ENCODE measurements at places on chromosomes 1 and 21. TPM values are rescaled to one million over a fixed set of nuclear protein-coding genes. Genes with fewer than 3 reads are reported as not detected.

Gene SYPL2
- 5.9 TPM for total RNA-seq

DNA sequence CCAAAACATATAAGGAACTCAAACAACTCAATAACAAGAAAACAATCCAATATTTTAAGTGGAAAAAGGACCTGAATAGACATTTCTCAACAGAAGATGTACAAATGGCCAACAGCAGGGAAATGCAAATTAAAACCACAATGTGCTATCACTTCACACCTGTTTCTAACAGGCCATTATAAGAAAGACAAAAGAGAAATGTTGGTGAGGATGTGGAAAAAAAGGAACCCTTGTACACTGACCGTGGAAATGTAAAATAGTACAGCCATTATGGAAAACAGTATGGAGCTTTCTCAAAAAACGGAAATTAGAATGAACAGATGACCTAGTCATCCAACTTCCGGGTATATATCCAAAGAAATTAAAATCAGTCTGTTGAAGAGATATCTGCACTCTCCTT is 37.8 kb upstream of the CD2 start:
- no peak for DNase-seq
- no peaks in the 10 kb centered on the region for H3K4me1 ChIP-seq
- no peak overlapping the region for H3K4me3 ChIP-seq
- no peaks in the 10 kb centered on the region for H3K27me3 ChIP-seq
- no peak overlapping the region for H3K27ac ChIP-seq

DNA sequence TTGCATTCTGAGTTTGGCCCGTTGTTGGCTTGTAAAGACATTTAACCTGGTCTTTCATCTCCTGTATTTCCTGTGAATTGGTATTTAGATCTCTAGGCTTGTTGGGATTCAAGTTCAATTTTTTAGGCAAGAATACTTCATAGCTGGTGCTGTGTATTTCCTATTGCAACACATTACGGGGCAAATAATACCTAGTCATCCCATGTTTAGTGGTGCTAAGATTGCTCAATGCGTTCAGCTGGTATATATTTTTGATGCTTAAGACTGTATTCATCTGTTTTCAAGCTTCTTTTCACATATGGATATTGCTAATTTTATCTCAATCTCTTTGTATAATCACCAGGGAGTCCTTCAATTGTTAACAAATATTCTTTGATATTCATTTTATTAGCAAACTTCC is 87.5 kb upstream of the ZBTB18 start:
- H3K36me3 ChIP-seq = no peaks in the 10 kb centered on the region
- no peaks in the 10 kb centered on the region for H3K4me1 ChIP-seq
- H3K27me3 ChIP-seq = no peaks in the 10 kb centered on the region
- no peak overlapping the region for H3K4me3 ChIP-seq

DNA sequence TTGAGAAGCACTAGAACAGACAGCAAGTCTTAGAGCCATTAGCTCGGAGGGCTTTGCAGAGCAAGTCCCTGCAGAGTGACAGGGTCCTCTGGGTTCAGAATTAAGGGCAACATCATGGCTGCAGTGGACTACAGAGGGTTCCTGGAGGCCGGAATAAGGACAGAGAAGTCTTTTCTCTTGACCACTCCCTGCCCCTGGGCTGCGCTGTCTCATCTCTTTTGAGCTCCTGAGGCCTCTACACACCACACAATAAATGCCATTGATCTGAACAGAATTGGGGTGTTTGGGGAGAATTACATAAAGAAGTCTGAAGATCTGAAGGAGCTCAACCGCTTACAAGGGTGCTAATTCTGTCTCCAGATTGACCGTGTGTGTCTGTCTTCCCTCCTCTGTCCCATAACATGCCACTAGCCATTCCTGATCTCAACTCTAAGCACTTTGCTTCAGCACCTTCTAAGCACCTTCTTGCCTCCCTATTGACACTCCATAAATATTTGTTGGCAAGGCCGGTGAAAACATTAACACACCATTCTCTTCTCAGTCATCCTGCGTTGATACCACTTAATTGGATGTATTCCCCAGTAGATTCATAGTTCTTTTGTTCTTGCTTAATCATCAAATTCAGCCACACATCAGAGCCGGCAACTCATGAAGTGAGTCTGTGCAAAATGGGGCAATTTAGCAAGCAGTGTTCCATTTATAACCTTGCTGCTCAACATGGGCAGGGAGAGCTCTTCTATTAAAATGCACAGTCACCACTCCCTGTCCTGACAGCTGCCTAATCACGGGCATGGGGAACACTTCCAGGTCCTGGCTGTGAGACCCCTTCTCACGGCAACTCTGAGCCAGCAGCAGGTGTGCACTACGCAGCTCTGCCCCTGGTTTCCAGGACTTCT is 49.7 kb downstream of the NMNAT2 start:
- H3K36me3 ChIP-seq = no peaks in the 10 kb centered on the region
- no peaks in the 10 kb centered on the region for H3K4me1 ChIP-seq

Gene TPTE
- not detected for total RNA-seq

- H3K4me3 ChIP-seq = no peak overlapping the region
- H3K4me1 ChIP-seq = no peaks in the 10 kb centered on the region
- no peak for DNase-seq
- H3K36me3 ChIP-seq = no peaks in the 10 kb centered on the region
- H3K27me3 ChIP-seq = peaks cover 20% of the 10 kb centered on the region
Measured at GRCh38 chr1:13687151-13687715, 12.8 kb upstream of the PRDM2 start.

DNA sequence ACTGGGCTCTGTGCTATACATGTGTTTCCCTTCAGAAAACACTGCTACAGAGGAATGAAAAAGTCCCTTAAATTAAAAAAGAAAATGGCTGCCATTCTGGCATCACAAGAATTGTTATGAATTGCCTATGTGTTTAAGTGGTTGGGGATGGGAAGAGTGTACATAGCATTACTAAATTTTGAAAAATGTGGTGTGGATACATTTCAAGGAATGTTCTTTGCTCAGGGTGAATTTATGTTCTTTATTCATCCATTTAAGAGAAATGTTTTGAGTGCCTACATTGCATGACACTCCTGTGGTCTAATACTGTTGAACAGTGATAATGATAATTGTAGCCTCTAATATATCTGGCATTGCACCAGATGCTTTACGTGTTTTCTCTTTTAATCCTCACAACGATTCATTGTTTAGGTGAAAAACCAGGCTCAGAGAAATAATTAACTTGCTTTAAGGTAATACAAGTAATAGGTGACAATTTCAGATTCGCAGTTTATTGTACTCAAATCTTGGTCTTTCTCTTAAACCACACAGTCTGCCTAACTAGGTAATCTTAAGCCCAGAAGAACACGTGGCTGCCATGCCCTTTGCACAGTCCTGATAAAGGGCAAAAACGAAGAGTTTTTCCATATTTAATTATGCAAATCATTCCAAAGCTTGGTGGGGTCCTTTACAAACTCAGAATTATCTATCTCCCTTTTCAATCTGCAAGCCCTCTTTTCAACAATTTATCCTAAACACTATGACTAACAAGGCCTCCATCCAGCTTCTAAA is 31.5 kb downstream of the DPT start:
- DNase-seq = no peak
- no peak overlapping the region for H3K27ac ChIP-seq
- H3K36me3 ChIP-seq = no peaks in the 10 kb centered on the region

DNA sequence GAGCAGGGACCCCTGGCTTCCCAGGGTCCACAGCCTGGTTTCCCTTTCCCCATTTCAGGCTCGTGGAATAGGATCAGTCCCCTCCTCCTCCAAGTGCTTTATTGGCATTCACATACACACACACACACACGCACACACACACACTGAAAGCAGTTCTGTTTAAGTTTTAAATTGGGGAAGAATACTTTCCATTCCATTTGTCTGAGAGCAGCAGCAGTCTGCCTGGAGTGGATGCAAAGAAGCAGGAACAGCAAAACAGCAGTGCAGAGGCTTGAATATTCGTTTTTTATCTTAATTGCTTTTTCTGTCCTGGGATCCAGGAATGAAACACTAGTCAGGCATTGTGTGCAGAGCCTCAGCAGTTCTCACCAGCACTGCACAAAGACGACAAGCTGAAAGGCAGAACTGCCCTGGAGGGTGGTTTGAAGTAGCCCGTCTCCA is 7.1 kb downstream of the CYB561D1 start:
- H3K4me3 ChIP-seq = no peak overlapping the region
- H3K36me3 ChIP-seq = peaks cover 34% of the 10 kb centered on the region
- H3K27me3 ChIP-seq = no peaks in the 10 kb centered on the region

- DNase-seq = no peak
- H3K4me3 ChIP-seq = no peak overlapping the region
- no peak overlapping the region for H3K27ac ChIP-seq
- H3K36me3 ChIP-seq = peaks cover 7% of the 10 kb centered on the region
- H3K4me1 ChIP-seq = peaks cover 7% of the 10 kb centered on the region
Measured at GRCh38 chr1:200862713-200863415, 9.9 kb upstream of the GPR25 start.

DNA sequence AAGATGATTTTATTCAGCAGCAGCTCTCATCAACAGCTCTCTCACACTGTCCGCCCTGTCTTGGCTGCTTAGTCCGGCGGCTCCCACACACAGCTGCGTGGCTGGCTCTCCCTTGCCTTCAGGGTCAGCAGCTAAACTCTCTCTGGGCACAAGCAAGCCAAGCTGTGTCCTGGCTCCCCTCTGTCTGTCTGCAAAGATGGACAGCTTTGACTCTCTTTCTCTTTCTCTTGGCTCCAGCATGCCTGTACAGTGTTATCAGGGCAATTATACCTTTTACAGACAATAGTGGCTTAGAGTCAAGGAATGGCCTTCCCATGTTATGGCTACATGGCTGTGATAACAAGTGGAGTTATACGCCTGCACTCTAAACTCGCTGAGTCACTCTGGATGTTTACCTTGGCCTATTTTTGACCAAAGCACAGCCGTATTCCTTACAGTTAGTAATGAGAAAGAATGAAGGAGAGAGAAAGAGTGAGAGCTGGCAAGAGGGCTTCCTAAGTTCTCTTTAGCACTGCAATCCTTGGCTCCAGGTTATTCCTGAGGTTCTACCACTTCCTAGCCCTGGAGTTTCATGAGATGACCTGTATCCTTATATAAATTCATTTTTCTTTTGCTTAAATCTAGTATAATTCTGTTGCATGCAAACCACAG is 59.9 kb upstream of the ZSWIM5 start:
- peaks cover 23% of the 10 kb centered on the region for H3K4me1 ChIP-seq
- DNase-seq = no peak
- H3K4me3 ChIP-seq = no peak overlapping the region
- H3K27me3 ChIP-seq = no peaks in the 10 kb centered on the region
- peak overlapping the region; percentile 83 for H3K27ac ChIP-seq
- H3K36me3 ChIP-seq = no peaks in the 10 kb centered on the region

GRCh38 chr1:174134003-174134659 is 25.2 kb upstream of the RABGAP1L start:
- H3K36me3 ChIP-seq = no peaks in the 10 kb centered on the region
- H3K27me3 ChIP-seq = no peaks in the 10 kb centered on the region
- no peak overlapping the region for H3K4me3 ChIP-seq
- no peak for DNase-seq

Gene TMCO2
- not detected for total RNA-seq

Gene KCNE2
- total RNA-seq = not detected

DNA sequence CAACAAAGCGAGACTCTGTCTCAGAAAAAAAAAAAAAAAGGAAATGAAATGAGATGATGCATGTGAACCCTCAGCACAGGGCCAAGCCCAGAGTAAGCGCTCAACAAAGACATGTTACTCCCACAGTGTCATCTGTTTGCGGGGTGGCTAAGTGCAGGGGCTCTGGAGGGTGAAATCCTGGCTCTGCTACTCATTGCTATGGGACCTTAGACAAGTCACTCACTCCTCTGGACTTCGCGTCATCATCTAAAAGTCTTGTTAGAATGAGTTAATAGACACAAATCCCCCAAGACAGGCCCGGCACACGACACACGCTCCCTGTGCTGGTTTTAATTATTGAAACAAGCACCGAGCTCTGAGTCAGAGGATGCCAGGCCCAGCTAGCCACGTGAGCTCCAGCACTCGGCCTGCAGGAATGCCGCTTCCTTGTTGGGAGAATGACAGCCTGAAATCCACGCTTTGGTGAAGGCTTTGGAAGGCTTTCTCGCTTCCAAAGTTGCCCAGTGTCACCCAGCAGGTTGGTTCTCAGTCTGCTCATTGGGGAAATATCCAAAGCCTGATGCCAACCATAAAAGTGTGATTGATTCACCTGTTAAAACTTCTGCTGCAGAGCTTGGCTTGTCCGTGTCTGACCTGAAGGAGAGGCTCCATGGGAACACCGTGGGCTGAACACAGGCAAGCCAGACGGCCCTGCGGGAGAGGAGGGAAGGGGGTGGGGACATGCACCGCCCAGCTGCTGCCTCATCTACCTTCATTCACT is 36.7 kb upstream of the TARDBP start:
- H3K27ac ChIP-seq = peak overlapping the region; percentile 70
- peaks cover 50% of the 10 kb centered on the region for H3K4me1 ChIP-seq
- no peaks in the 10 kb centered on the region for H3K36me3 ChIP-seq
- no peak overlapping the region for H3K4me3 ChIP-seq

- no peaks in the 10 kb centered on the region for H3K36me3 ChIP-seq
- DNase-seq = no peak
- no peak overlapping the region for H3K4me3 ChIP-seq
- H3K27me3 ChIP-seq = no peaks in the 10 kb centered on the region
- no peak overlapping the region for H3K27ac ChIP-seq
Measured at GRCh38 chr1:245142171-245142798, 12.5 kb upstream of the KIF26B start.

- H3K27ac ChIP-seq = peak overlapping the region; percentile 70
- peaks cover 17% of the 10 kb centered on the region for H3K4me1 ChIP-seq
- no peak for DNase-seq
- H3K36me3 ChIP-seq = no peaks in the 10 kb centered on the region
Measured at GRCh38 chr1:218366322-218367052, 21.4 kb downstream of the TGFB2 start.

DNA sequence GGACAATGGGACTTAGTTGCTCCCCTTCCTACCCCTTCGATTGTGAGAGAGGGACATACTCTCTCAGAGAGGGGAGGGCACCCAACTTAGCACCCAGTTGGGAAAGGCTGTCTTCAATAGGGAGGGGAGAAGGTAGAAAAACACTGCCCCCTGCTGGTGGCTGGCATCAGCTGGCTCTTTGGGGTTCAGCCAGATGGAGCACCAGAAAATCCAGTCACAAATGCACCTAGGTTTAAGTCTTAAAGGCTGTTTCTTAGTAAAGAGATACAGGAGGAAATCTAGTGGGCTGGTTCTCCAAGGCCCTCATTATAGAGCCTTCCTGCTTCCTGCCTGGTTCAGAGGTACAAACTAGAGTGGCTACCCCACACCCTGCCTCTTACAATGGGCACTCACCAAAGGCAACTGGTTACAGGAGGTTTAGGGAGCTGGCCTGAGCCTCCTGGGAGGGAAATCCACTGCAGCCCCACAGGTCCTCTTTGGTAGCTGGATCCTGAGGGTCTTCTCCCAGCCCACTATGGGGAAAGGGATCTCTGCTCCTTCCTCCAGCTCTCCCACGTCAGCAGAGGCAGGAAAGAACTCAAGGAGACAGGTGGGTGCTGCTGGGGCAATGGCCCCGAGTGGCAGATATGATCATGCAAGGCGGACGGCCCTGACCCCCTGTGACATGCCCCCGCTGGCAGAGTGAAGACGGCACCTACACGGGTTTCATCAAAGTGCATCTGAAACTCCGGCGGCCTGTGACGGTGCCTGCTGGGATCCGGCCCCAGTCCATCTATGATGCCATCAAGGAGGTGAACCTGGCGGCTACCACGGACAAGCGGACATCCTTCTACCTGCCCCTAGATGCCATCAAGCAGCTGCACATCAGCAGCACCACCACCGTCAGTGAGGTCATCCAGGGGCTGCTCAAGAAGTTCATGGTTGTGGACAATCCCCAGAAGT is 28.3 kb downstream of the EIF2D start:
- no peaks in the 10 kb centered on the region for H3K27me3 ChIP-seq
- no peak overlapping the region for H3K4me3 ChIP-seq
- no peak overlapping the region for H3K27ac ChIP-seq
- peak; percentile 94 for DNase-seq
- no peaks in the 10 kb centered on the region for H3K36me3 ChIP-seq
- peaks cover 28% of the 10 kb centered on the region for H3K4me1 ChIP-seq
